Stimulated activated CD8-positive, alpha-beta memory T cell treated with anti-CD3 and anti-CD28 coated beads, Interleukin-12 subunit alpha, Interleukin-12 subunit beta, amount 100 ng/mL, for 1 hour (primary cell): ENCODE measurements at places on chromosomes 6 and 20.

DNA sequence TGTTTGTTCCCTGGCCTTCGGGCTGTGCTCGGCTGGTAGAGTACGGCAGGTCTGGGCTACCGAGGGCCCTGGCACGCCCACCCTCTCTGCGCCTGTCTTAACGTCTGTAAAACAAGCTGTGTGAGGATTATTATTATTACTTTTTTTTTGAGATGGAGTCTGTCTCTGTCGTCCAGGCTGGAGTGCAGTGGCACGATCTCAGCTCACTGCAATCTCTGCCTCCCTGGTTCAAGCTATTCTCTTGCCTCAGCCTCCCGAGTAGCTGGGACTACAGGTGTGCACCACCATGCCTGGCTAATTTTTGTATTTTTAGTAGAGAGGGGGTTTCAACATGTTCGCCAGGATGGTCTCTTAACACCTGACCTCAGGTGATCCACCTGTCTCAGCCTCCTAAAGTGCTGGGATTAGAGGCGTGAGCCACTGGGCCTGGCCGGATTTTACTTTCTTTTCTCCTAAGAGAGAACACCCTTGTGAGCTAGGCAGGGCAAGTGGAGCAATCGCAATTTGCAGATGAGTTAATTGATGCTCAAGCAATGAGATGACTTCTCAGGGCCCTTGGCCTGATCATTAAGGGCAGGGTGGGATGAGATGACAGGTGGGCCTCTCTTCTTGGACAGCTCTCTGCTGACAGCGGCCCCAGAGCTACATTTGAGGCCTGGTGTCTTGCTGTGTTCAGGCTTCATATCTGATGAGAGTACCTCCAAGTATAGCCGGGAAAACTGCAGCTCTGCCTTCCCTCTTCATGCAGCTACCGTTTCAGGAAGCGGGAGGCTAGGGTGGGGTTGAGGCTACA lies 859 bp upstream of the SMIM29 start:
- no peak for DNase-seq

GRCh38 chr6:48067148-48067712 lies 43.8 kb downstream of the PTCHD4 start:
- DNase-seq, result no peak

- no peak for DNase-seq
Observed at GRCh38 chr6:15546591-15546990, 116.2 kb downstream of the DTNBP1 start.

GRCh38 chr6:122712448-122713137 lies 66.9 kb upstream of the FABP7 start:
- no peak for DNase-seq

- no peak for DNase-seq
Observed at GRCh38 chr6:3316331-3316730, 57.6 kb downstream of the PSMG4 start.

DNA sequence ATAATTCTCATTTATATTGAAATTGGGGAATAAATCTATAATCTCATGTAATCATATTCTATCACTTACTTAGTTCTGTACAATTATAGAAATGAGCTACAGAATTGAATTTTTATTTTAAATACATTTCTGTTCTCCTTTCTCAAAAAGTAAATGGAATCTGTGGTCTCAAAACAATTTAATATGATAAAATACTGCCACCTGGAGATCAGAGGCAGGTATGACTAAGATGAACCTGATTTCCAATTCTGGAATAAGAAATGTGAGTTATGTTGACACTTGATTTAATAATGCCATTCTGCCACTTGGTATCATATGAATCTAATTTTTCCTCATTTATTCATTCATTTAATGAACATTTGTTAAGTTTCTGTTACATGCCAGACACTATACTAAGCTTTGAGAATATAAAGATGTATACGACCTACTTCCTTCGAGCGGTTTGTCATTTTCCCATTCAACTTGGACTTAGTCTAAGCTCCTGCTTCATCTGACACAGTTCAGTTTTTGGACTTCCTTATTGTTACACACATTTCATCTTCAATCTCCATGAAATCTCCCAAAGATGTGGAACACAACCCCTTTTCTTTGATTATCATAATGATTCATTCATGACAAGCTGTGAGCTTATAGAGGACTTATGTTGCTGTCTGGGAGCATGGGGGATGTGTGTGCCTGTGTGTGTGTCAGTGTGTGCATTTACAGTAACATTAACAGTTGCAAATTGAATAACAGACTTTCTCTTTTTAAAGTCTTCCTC lies 7.5 kb upstream of the CCDC28A start:
- DNase-seq, result no peak

DNA sequence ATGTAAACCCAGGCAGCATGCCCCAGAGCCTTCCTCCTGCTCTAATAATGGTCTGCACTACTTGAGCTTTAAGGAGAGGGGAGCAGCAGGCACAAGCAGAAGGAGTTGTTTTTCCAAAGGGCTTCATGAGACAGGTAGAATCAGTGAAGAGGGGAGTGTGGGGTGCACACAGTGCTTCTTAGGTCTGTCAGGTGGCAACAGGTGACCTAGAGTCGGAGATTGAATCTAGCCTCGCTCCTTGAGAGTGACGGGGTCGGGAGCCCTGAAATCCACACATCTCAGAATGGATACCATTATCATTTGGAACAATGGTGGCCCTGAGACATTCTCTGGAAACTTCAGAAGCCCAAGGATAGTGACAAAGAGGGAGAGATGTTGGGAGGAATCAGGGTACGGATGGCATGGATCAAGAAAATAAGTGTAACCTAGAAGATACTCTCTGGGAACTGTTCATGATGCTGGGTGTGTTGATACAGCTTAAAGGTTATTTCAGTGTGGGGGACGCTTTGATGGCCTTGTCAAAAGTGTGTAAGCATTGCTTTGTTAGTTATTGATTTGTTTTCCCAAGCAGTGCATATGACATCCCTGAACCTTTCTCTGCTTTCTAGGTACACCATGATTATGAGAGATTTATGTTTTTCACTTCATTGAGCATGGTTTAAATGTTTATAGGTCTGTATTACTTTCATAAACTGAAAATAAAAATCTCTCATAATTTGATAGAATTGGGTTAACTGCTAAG lies 77.8 kb upstream of the L3MBTL3 start:
- no peak for DNase-seq

- no peak for DNase-seq
Observed at GRCh38 chr6:51929934-51930574, 157.4 kb downstream of the PKHD1 start.

DNA sequence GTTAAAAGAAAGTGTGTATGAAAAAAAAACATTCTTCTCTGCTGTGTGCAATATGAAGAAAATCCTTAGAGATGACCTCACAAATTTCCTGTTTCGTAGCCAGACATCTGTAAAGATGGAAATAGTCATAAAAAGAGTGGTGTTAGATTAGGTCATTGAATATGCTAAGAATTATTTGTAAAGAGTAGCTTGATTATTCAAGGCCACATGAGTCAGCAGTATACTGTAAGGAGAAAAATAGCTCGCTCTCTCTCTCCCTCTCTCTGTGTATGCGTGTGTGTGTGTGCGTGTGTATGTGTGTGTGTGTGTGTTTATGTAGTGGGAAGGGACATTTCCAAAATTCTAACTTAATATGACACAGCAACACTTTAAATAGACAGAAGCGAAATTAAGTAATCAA lies 78.8 kb downstream of the PTCHD4 start:
- no peak for DNase-seq

DNA sequence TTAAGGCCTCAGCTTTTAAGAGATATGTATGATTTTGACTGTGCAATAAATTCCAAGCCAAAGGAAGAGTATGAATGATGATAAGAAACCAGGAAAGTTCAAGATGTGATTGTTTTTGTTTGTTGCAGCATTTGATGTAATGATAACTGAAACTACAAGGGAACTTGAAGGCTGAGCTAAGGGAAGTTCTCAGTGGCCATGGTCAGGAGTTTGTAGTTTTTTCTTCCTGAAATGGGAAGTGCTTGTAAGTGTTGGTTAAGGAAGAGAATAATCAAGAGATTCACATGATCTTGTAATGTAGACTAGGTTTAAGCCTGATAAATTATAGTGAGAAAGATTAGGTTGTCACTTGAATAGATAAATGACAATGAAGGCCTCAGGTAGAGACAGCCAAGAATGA lies 53.4 kb downstream of the PTCHD4 start:
- no peak for DNase-seq

DNA sequence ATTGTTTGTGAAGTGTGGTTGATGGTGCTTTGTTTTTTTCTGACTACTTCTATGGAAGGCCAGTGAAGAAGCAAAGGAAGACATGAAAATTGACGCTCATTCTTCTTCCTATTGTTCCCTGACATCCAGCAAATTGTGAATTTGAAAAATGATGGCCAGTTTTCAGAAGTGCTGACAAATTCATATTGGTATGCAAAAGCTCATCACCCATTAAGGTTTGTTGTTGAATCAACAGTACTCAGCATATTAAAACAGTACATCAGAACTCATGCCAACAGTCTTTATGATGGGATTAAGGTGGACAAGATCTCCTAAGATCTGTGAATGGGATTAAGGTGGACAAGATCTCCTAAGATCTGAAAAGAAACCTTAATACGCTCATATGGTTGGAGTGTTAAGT lies 1.0 kb upstream of the MTG2 start:
- DNase-seq, result no peak

DNA sequence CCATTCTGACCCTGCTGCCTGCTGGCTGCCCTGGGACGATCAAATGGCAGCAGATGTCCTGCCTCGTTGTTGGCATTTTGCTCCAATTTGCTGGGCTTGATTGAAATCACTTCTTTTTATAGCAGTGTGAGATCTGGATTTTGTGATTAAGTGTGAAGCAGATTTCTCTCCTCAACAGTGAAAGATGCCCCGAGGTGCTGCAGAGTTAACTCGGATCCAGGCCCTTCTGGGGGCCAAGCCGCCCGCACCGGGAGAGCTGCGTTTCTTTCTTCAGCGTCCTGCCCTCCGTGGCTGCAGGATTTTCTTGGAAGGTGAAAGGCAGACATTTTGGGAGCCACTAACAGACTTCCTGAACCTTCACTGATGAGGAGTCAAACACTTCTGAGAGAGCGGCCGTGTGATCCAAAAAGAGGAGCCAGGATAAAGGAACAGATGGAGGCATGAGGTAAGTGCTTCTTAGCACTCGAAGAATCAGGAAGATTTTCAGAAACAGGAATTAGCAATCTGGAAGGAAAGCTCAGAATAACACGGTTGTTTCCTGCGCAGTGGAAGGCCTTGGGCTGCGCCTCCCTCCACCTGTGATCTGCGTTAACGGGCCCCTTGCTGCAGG lies 139.5 kb upstream of the AFDN start:
- no peak for DNase-seq

DNA sequence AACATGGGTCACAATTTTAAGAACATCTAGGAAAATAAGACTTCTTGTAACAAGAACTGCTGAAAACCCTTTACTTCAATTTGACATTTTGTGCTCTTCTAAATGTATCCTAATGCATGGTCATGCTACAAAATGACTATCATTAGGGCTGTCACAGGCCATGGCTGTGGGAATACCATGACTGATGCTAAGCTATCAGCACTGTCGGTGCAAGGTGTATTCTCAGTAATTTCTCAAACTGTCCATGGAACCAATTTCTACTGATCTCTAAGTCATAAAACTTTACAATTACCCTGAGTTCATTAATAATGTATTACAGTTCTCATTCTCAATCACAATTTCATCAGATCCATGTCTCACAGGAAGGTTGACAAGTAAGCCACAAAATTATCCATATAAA lies 625.3 kb downstream of the EYS start:
- no peak for DNase-seq

DNA sequence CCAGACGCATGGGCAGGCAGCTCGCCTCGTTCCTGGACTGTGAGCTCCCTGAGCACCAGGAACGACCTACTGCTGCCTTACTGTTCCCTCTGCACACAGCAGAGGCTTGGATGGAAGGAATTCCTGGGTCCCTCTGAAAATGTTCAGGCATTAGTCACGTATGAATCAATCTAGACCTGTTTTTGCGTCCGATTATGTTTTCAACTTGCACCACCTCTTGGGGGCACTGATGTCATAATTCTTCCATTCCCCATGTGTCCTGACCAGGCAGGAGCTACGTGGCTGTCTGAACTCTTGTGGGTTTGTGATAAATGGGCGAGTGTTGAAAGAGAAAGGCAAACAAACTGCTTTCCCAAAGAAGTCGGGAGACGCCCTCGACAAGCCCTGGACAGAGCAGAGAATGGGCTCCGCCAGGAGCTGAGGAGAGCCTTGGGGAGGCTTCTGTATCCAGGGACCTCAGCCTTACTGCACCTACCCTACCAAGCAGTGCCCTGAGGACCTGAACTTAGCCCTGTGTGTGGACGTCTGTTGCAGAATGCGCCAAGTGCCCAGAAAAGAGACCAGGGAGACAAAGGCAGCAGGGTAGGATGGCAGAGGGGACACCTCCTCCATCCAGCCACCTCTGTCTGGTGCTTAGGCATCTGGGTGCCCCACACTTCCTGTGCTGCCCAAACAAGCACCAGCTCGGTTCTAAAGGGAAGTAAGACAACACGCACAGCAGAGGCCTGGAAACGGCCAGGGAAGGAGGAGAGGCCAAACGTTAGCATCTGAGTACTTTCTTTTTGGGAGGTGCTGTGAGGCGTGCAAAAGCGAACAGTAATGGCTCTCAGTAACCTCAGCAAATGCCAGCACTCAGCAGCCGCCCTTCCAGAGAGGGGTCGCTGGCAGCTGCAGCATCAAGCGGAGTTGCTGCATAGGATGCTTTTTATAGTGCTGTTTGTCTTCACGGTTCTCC lies 124.2 kb downstream of the LY86 start:
- DNase-seq, result no peak

- DNase-seq, result no peak
Observed at GRCh38 chr6:118940770-118941169, 5.8 kb upstream of the MCM9 start.

DNA sequence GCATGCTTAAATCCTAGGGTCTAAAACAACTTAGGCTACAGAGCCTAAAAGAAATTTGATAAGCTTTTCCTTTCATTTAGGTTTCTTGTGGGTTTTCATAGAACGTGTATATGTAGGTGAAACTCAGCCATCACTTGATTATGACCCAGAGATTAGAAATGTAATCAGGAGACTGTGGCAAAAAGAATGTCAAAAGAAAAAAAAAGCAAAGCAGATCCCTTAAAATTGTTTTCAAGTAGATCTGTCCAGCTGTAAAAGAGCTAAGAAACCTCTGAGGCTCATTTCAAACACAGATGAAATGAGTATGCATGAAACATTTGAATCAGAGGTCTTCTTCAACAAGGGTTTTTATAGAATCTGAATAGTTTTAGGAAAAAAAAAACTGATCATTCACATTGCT lies 341.3 kb upstream of the PRDM1 start:
- no peak for DNase-seq
